CD4-positive, alpha-beta T cell treated with Interleukin-2 at 100 ng/mL for 4 hours (primary cell): ENCODE measurements at places on chromosomes 5 and 9.

- no peak for DNase-seq
Measured at GRCh38 chr5:39775086-39775796, 350.5 kb upstream of the DAB2 start.

DNA sequence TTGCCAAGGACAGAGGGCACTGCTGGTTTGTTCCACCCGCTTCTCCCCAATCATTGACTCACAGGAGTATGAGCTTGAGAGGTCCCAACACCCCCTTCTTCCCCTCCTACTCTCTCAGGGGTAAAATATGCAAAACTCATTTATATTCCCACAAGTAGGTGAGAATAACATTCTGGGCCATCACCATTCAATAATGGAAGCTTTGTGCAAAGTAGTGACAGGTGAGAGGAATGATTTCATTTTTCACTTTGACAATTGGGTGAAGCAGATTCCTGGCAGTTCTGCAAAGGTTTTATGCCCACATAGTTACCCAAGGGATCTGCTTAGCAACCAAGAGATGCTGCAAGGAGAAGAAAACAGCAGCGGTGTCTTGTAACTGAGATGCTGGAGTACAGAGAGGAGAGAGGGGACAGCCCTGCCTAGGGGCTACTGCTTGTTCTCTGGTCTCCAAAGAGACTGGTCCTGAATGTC is 137.6 kb downstream of the CMYA5 start:
- no peak for DNase-seq

- DNase-seq: no peak
Measured at GRCh38 chr5:56951126-56951945, 587 bp downstream of the MIER3 start.

DNA sequence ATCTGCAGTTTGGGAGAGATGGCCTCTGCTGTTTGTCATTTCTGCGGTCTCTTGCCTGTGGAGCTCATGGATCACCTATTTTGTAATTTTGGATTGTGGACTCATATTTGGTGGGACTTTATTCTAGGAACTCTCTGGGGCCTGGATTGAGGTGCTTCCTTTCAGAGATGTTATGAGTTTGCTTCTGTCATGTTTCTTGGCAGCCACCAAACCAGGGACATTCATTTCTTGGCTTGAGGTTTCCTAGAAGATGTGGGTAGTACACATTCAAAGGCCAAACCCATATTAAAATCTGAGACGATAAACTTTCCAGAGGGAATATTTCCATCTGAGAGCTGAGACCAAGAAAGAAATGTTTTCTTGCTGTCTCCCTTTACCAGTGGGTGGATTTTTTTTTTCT is 37.2 kb upstream of the GADD45G start:
- DNase-seq: no peak

- no peak for DNase-seq
Measured at GRCh38 chr5:32794086-32794485, 83.0 kb downstream of the NPR3 start.

DNA sequence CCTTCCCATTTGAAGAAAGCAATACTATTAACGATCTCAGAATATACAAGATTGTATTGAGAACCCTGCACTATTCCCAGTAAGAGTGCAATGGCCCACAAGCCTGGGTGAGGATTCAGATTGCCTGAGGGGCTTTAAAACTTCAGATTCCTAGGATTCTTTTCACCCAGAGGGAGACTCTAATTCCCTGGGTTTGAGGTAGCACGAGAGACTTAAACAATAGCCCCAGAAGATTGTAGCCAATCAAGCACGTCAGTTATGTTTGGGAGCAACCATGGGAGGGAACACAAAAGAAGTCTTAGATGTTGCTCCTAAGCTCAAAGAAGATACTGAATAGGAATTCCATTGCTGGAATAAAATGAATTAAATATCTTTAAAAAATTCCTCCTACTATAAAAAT is 17.9 kb downstream of the MRPS27 start:
- no peak for DNase-seq

DNA sequence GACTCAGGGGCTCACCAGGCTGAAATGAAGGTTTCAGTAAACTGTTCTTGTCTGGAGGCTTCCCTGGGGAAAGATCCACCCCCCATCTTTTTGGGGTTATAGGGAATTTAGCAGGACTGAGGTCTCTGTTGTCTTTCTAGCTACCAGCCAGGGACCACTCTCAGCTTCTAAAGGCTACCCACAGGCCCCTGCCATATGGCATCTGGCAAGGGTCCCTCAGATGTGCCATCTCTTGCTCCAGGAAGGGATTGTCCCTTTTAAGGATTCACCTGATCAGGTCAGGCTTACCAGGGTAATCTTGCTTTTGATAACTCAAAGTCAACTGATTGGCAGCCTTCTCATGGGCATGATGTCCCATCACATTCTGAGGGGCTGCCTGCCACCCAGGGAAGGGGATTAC is 65.0 kb downstream of the NSUN2 start:
- DNase-seq: no peak

DNA sequence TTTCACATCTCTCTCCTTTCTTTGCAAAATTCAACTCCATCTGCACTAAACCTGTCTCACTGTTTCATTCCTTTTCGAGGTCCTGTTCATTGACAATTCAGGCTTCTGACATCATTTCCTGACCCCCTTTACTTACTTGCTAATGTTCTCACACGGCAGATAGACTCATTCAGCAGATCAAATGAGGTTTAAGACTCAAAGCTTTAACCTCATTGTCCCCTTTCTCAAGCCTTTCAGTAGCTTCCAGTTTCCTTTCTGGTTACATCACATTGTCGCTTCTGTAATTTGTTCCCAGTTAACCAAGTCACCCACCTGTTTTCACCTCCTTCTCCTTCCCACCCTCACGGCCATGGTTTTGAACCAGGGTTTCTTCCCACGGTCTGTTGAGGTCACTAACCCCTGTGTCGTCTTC is 143.4 kb upstream of the OTULINL start:
- no peak for DNase-seq

DNA sequence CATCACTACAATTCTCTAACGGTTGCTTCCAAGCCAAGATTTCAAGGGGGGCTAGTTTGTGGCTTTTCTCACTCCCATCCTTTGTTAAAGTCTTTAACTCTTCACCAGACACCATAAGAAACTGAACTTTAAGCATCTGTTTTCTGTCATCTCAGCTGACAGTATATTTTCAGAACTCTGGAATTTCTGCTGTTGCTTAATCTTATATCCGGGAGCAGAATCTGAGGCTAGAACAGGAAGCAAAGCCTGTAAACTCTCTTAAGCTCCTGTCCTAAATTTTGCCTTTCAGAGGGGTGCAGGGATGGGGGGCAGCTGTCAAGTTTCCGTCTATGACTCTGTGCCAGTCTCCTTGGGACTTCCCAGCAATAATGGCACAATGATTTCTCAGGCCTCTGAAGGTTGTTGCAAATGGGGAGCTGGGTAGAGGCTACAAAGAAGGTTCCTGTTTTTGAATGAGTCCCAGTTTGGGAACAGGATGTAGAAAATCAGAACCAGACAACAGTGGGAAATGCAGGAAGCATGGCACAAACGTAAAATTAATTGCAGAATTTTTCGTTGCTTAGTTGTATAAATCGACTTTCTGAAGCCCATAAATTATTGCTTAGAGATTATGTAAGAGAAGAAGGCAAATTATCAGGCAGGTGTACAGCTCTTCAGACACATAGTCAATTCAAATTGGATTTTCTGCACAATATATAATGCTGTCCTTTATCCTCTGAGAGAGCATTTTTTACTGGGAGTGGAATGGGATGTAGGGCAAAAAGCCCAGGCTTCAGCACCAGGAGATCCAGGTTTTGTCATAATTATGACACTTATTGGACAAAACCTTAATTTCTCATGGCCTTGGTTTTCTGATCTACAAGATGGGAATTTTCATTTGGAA is 430.9 kb downstream of the DMAC1 start:
- DNase-seq: no peak

DNA sequence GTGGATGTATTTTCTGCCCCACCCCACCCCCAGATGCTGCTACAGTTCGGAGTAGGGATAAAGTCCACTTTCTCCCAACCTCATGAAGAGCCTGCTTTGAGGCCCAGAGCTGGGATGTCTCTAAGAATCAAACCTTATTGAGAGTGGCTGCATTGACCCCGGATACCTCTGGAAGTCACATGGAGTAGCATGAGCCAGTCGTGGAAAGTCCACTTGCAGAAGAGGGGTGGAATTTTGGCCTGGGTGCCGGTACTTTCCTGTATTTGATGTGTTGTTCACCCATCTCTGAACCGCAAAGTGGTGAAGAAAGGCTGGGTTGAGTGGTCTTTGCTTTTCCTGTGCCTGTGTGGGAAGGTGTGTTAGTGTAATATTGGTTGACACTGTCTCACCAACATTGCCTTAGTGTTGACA is 3.7 kb downstream of the OTULIN start:
- peak; percentile 57 for DNase-seq

DNA sequence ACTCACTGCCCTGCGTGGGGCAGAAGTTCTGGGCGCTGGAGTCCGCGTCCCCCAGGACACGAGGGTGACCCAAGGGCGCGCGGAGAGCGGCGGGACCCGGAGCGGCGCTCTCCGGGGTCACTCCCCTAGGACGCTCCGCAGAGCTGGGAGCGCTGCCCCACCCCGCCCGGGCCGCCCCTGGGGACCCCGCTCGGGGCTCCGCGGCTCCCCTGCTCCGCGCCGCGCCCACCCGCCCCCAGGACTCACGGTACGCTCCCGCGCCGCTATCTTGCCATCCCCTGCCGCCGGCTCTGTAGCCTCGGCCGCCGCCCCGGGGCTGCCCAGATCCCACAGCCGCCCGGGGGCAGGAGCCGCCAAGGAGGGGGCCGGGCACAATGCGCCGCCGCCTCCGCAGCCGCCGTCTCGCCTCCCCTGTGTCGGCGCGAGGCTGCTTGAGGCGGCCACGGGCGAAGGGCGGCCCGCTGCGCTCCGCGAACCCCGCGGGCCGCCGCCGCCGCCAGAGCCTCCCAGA is 303 bp downstream of the LIFR start:
- no peak for DNase-seq

DNA sequence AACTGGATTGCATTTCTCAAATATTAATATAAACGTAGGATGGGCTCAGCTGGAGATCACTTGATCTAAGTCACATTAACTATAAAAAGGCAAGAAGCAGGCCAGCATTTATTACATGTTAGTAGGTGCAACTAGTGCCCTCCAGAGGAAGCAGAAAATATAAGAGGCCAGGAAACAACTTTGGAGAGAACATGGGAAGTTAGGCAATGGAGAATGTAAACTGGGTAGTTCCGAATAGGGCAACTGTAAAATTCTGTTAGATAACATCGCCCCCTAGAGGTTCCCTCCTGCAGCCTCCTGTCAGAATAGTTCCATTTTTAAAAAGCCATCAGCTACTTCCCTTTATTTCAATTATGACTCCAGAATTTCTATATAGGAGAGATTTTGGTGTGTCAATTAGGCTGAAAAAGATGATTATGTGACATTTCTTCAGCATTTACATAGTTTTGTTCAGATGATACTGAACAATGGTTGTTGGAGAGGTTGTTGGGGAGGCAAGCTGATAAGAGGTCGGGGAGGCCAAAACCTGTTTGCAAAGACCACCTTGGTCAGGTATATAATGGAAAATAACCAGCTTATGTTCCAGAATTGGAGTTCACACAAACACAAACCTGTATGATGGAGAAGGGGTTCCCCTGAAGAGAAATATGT is 22.4 kb downstream of the CCL28 start:
- DNase-seq: peak; percentile 71

- no peak for DNase-seq
Measured at GRCh38 chr5:170541146-170541769, 37.4 kb downstream of the KCNIP1 start.

- no peak for DNase-seq
Measured at GRCh38 chr9:92247296-92247695, 46.2 kb downstream of the IARS1 start.

DNA sequence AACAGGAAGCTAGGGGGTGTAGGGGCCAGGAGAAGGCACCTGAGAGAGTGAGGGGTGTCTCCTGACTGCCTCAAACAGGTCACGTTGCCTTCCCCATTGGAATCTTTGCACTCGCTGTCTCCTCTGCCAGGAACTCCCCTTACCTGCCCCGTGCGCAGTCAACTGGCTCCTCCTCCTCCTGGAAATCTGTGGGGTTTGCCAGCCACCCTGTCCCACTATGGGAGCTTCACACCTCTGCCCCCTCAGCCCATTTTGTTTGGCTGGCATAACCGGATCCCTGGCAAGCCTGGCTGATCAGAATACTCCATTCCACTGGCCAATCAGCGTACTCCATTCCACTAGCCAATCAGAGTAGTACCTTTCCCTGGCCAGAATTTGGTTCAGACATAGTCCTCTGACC is 10.4 kb upstream of the SLC34A1 start:
- no peak for DNase-seq

DNA sequence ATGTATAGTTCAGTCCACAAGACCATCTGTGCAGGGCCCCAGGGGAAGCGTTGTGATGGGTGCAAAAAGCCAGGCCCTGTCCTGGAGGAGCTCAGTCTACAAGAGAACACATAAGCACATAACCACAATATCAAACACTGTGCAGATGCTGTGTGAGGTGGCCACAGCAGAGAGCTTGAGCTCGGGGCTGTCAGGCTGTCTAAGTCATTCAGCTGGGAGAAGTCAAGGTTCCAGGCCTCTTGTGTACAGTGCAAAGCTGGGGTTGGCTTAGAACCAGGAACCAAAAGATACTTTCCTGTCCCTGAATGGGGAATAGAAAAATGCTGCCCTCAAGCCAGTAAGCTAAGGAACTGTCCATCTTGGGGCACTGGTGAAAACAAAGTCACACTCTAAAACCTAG is 75.0 kb downstream of the PRDM6 start:
- DNase-seq: no peak

GRCh38 chr9:68418259-68418845 is 61.9 kb downstream of the PGM5 start:
- no peak for DNase-seq

- DNase-seq: peak; percentile 35
Measured at GRCh38 chr5:127518319-127518621, 830 bp downstream of the PRRC1 start.

DNA sequence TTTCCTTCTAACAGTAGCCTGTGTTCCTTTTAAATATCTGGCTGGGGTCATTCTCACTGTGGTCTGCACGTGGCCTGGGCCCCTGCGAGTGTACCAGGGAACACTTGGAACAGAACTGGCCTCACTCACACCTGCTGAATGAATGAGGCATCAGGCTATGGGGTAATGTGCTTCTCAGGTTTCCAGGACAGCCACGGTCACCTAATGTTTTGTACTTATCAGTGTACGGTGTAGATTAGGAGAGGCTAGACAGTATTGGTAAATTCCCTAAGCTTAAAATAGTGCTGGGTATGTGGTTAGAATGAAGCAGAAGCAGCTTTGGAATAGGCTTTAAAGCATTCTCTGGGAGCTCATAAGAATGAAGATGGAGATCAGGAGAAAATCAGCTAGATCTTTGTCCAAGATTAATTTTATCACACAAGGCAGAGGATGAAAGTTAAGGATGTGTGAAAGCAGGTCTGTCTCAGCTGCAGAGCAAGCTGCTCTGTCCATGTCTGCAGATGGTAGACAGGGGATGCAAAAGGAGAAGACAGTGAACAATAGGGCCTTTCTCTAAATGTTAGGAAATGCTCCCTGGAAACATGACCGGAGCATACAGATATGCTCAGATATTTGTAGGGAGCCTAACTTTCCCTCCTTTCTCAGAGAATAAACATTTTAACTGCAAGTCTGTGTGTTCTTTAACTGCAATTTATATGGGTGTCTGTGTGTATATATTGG is 267.5 kb downstream of the NR3C1 start:
- no peak for DNase-seq
